ENCODE measurements at places on chromosomes 12 and 14. TPM values are rescaled to one million over a fixed set of nuclear protein-coding genes. Genes with fewer than 3 reads are reported as not detected.
A peak's percentile ranks its signal among the peaks of the same experiment; 100 is the strongest.

DNA sequence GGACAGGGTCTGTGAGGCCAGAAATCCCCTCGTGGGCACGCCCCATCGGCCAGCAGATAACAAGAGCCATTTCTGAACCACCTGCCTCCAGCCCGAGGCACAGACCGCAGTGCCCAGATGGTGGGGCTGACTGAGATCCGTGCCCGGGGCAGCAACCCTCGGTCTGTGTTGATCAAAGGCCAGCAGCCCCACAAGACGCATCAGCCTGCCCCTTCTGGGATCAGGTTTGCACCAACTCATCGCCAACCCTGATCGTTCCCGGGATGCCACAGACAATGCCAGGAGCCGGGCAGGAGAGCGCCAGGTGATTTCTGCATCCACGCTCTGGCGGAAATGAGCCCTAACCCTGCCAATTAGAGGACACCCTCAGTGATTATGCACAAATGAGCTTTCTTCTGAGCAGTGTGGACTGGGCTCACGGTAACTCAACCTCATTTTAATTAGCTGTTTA, 64.5 kb downstream of the TESC start:
- no peak for DNase-seq

- DNase-seq = no peak
Observed at GRCh38 chr12:91841822-91842221, 303.8 kb downstream of the BTG1 start.

- DNase-seq = no peak
Observed at GRCh38 chr12:14611640-14612203, 44.0 kb upstream of the PLBD1 start.

- DNase-seq = no peak
Observed at GRCh38 chr12:60393093-60393492, 797.3 kb downstream of the SLC16A7 start.

GRCh38 chr14:105470350-105471296, 4.0 kb upstream of the CRIP2 start:
- DNase-seq = no peak

GRCh38 chr12:105899589-105899988, 239.2 kb downstream of the NUAK1 start:
- DNase-seq = no peak

DNA sequence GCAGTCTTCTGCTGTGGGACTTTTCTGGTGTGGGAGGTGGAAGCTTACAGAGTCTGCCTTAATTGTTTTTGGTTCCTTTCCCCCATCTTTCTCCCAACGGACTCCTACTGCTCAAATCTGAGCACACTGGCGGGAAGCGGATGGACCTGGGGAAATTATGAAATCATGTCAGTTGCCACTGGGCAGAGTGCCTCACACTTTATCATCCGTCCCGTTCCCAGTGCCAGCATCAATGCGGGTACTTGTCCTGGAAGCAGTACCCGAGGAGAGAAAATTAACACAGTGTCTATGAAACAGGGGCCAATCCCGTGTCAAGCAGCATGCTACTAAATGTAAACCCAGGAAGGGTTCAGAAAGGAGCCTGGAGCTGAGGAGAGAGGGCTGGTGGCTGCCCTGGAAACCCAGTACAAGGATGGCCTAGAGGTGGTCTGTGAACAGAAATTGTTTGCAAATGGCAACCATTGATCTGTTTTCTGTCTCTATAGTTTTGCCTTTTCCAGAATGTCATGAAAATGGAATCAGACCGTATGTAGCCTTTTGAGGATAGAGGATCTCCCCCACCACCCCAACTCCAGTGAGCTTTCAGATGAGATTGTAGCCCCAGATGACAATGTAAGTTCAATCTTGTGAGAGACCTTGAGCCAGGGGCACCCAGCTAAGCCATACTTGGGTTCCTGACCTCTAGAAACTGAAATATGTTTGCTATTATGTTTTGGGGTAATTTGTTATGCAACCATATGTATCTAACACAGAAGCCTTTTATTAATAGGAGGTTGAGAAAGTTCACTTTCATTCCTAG, 908 bp upstream of the CDKL1 start:
- DNase-seq = no peak

- DNase-seq = no peak
Observed at GRCh38 chr12:60162988-60163720, 567.3 kb downstream of the SLC16A7 start.

- no peak for DNase-seq
Observed at GRCh38 chr12:132206046-132206434, 61.8 kb downstream of the NOC4L start.

DNA sequence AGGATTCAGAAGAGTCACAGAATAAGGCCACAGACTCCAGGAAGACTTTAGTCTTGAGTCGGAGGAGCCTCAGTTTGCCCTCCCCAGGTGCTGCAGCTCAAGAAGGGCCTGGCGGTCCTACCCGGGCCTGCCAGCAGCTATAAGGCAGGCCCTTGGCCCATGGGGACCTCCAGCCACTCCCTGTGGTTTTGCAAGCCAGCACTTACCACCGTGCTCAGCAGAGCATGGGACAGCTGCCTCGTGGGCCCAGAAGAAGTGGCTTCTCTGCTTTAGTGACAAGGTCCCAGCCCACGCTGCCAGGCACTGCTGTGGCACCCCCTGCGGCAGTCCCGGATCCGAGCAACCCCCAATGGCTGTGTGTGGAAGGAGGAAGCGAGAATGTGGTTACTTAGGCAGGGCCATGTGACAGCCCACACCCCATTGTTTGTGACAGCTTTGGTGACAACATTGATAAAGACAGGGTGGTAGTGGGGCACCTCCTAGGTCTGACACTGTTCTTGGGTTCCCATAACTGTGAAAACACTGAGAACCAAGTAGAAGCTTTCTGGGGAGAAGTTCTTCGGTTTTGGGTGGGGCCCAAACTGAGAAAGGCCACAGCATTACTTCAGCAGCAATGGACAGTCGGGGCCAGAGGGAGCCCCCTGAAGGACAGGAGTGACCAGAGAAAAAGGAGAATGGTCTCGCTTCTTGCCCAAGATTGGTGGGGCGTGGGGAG, at the start of gene SELPLG:
Gene SELPLG (minus strand): TSS at position 361 of the 715 bp plus-strand sequence. CDS start 9,587 bp downstream, outside the sequence.
- no peak for DNase-seq

DNA sequence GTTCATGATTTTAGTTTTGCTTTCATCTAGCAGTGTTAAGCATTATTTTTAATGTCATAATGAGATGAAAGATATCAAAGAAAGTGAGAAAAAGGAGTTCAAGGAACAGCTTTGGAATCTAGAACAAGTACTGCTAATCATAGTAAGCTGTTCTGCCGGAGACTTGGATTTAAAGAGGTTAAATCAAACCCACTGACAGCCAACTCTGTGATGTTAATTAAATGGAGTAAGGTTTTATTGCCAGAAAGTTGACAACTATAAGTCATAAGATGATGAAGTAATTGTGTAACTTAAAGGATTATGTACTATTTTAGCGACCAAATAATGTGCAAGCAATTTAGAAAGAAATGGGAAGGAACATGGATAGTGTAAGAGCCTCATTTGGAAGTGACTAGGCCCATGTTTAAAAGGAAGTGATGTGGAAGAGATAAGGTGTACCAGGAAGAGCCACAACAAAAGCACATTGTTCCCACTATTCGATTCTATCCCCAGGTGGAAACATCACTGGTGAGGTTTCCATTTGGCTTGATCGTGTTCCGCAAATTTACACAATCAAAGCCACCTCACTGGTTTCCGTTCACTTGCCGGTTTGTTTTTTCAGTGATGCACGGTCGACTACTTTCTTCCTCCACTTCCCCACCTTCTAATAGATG, 388.5 kb downstream of the PAWR start:
- DNase-seq = no peak

GRCh38 chr14:92967346-92967926, 44.5 kb downstream of the CHGA start:
- DNase-seq = no peak

DNA sequence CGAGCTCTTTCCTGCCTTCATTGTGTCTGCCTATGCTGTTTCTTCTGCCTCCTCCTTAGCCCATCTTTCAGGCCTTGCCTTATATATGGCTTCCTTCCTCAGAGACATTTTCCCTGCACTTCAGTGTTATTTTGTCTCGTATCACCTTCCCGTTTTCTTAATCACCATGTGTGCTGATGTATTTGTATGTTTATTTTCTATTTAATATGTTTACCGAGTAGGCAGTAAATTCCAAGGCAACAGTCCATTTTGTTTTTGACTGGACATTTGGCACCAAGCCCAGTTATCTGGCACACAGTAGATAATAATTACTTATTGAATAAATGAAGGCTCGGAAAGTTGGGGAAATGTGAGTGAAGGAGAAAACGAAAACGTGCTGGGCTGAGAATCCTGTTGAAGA, 4.6 kb upstream of the POU6F1 start:
- DNase-seq = no peak

GRCh38 chr14:65689070-65689469, 276.5 kb downstream of the FUT8 start:
- DNase-seq = no peak

GRCh38 chr14:104676694-104677511, 12.5 kb upstream of the INF2 start:
- no peak for DNase-seq

DNA sequence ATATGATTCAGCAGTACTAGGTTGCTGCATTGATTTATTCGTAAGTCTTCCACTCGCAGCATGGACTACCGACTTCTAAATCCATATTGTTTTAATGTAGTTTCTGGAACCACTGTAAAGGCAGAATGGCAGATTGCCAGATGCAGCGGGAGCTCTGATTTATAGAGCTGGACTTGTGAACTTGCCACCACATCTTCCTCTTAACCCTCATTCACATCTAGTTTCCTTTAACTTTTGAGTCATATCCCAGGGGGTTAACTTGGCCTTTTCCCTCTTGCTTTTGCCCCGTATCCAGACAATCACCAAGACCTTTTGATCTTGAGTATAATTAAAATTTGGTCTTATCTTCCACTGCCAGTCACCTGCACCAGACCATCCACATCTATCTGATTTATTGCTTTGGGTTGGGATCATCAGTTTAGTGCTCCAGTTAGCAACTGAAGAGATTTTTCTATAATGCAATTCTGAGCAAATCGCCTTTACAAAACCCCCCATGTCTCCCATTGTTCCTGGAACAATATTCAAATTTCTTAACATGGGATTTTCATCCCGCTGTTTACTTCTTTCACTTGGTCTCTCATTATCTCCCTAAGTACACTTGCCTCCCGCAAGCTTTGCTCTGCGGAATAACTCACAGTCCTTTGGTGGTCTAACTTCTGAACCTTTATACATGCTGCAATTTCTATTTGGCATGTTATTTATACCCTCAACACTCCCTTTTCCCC, 130.5 kb downstream of the ACSS3 start:
- DNase-seq = peak; percentile 28

GRCh38 chr12:26719852-26720251, 113.1 kb downstream of the ITPR2 start:
- DNase-seq = no peak

DNA sequence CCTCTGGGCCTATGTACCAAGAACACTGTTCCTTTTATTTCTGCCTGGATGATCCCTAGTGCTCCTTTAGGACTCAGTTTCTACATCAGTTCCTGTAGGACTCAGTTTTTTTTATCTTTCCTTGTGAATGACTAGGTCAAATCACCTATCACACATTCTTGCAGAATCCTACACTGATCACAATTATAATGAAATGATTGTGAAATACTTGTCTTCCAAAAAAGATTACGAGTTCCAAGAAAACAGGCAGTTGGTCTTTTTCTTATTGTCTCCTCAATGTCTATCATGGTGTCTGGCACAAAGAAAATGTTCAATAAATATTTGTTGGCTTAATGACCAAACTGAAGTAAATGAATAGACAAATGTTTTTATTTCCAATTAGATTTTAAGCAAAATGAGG, 95.5 kb upstream of the GARIN6 start:
- no peak for DNase-seq

GRCh38 chr14:70358631-70359030, 852 bp downstream of the COX16 start:
- DNase-seq = no peak

DNA sequence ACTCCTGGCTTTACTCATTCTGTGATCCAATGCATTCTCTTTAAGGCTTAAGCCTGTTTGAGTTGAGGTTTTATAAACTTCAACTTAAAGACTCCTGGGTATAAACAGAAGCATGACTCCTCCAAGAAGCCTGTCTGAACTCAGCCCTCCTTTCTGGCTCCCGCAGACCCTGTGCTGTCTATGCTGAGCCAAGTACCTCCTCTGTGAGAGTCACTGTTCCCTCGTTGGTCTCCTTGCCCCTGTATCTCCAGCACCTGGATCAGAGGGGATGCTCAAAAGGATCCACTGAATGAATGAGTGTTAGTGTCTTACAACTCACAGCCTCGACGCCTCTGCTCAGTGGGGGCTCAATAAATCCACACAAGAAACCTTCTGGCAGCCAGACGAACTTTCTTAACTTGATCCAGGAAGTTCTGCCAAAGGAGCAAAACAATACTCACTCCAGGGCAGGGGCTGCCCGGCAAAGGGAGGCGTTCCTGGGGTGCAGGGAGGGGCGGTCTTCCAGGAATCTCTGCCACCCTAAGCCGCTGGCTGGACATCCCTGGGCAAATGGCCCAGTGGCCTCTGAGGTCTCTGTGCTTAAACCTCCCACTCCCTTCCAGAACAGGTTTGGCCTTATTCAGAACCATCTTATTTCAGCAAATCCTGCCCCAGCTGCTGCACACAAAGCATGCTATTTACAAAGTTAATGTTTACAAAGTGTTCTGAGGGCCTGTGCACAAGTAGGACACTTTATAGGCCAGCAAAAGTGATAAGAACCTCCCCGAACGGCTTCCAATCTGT, 32.9 kb downstream of the MAP1LC3B2 start:
- no peak for DNase-seq

The SLC11A2 gene
- 64.4 TPM for polyA plus RNA-seq

The CLBA1 gene
- 22.0 TPM for polyA plus RNA-seq

The CCDC60 gene
- 0.24 TPM for polyA plus RNA-seq

The ACSM4 gene
- polyA plus RNA-seq = not detected

The CHGA gene
- 0.16 TPM for polyA plus RNA-seq

The C1QL4 gene
- 1.4 TPM for polyA plus RNA-seq

The TBC1D30 gene
- 5.8 TPM for polyA plus RNA-seq

The LRRC43 gene
- 4.0 TPM for polyA plus RNA-seq

The RPGRIP1 gene
- polyA plus RNA-seq = 0.47 TPM

The ASCL1 gene
- polyA plus RNA-seq = 0.30 TPM

The RTL1 gene
- polyA plus RNA-seq = 0.08 TPM

The TSPAN8 gene
- polyA plus RNA-seq = 27.4 TPM

The FAM161B gene
- polyA plus RNA-seq = 12.1 TPM

The TMPRSS12 gene
- not detected for polyA plus RNA-seq
